ENCODE measurements at places on chromosomes 6 and 20. TPM values are rescaled to one million over a fixed set of nuclear protein-coding genes. Genes with fewer than 3 reads are reported as not detected.

- DNase-seq, result no peak
- peaks cover 44% of the 10 kb centered on the region for H3K4me1 ChIP-seq
- peak overlapping the region; percentile 87 for H3K27ac ChIP-seq
- H3K27me3 ChIP-seq, result no peaks in the 10 kb centered on the region
- H3K4me3 ChIP-seq, result no peak overlapping the region
Measured at GRCh38 chr20:58986286-58986967, 5.4 kb downstream of the NELFCD start.

DNA sequence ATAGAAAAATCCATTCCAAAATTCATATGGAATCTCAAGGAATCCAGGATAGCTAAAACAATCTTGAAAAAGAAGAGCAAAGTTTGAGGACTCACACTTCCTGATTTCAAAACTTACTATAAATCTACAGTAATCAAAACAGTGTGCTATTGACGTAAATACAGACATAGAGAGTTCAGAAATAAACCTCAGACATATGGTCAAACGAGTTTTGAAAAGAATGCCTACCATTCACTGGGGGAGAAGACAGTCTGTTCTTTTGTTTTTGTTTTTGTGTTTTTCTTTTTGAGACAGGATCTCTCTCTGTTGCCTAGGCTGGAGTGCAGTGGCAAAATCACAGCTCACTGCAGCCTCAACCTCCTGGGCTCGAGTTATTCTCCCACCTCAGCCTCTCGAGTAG, 25.3 kb upstream of the PROKR2 start:
- H3K4me1 ChIP-seq, result no peaks in the 10 kb centered on the region
- H3K36me3 ChIP-seq, result no peaks in the 10 kb centered on the region
- DNase-seq, result no peak
- H3K27ac ChIP-seq, result no peak overlapping the region
- peaks cover 18% of the 10 kb centered on the region for H3K27me3 ChIP-seq

GRCh38 chr6:157688960-157689599, 134.0 kb upstream of the SNX9 start:
- DNase-seq, result no peak
- H3K36me3 ChIP-seq, result no peaks in the 10 kb centered on the region
- no peak overlapping the region for H3K4me3 ChIP-seq
- H3K4me1 ChIP-seq, result no peaks in the 10 kb centered on the region

DNA sequence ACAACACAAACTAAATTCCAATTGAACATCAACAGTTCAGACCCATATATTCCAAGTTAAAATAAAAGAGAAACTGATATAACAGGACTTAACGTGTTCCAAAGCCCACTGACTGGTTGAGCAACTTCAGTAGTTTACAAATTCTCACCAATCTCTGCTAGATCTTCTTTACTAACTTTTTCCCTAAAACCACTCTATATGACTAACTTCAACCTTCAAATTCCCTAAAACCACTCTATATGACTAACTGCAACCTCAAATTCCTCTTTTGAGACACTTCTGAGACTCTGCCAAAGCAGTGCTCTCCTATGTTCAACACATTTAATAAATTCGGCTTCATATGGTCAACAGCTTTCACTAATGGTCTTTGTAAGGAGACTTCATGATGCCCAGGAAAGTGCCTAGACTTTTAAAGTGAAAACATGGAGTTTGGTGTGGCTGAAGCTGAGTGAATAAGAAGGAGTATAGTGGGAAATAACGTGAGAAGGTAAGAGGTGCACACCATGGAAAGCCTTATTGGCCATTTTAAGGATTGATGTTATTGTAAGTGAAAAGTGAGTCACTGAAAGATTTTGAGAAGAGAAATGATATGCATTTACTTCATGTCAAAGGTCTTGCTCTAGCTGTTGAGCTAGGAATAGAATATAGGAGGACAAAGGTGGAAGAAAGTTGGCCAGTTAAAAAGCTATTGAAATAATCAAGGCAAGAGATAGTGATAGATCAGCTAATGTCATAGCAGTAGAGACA, 134.0 kb upstream of the HCRTR2 start:
- H3K4me3 ChIP-seq, result no peak overlapping the region
- H3K27ac ChIP-seq, result no peak overlapping the region
- H3K36me3 ChIP-seq, result no peaks in the 10 kb centered on the region
- no peaks in the 10 kb centered on the region for H3K4me1 ChIP-seq

- peaks cover 2% of the 10 kb centered on the region for H3K4me1 ChIP-seq
- no peak overlapping the region for H3K27ac ChIP-seq
- DNase-seq, result peak; percentile 69
- H3K36me3 ChIP-seq, result no peaks in the 10 kb centered on the region
- H3K4me3 ChIP-seq, result no peak overlapping the region
Measured at GRCh38 chr20:19661717-19662636, 96.1 kb upstream of the RIN2 start.

- no peak overlapping the region for H3K4me3 ChIP-seq
- DNase-seq, result no peak
- no peaks in the 10 kb centered on the region for H3K27me3 ChIP-seq
- no peak overlapping the region for H3K27ac ChIP-seq
- H3K4me1 ChIP-seq, result no peaks in the 10 kb centered on the region
- H3K36me3 ChIP-seq, result no peaks in the 10 kb centered on the region
Measured at GRCh38 chr20:11445161-11445560, 472.5 kb upstream of the BTBD3 start.

GRCh38 chr20:63409066-63409833, 48.1 kb upstream of the CHRNA4 start:
- DNase-seq, result no peak
- H3K4me1 ChIP-seq, result peaks cover 4% of the 10 kb centered on the region
- no peak overlapping the region for H3K4me3 ChIP-seq
- H3K27me3 ChIP-seq, result peaks cover 3% of the 10 kb centered on the region
- no peak overlapping the region for H3K27ac ChIP-seq
- H3K36me3 ChIP-seq, result no peaks in the 10 kb centered on the region

GRCh38 chr20:36145877-36146707, 8.4 kb upstream of the EPB41L1 start:
- no peak overlapping the region for H3K4me3 ChIP-seq
- H3K27me3 ChIP-seq, result peaks cover 9% of the 10 kb centered on the region
- no peak for DNase-seq

GRCh38 chr6:121330516-121330915, 3.8 kb downstream of the TBC1D32 start:
- H3K4me1 ChIP-seq, result peaks cover 33% of the 10 kb centered on the region
- no peaks in the 10 kb centered on the region for H3K36me3 ChIP-seq
- no peaks in the 10 kb centered on the region for H3K27me3 ChIP-seq
- no peak overlapping the region for H3K4me3 ChIP-seq

DNA sequence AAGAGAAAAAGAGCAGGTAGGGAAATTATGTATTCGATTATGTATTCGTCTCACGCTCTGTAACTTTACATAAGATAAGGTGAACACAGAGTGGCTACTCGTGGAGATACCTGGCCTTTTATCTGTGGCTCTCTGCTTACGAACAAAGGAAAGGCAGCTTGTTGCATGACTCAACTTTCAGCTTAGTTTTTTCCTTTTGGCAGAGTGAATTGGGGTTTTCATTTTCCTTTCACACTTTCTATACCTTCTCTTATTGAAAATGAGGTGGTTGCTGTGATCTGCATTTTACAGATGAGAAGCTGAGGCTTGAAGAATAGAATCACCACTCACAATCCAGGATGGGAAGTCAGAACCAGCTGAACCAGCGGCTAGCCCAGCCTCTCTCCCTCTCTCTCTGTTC, 13.3 kb upstream of the KCNK15 start:
- H3K27me3 ChIP-seq, result no peaks in the 10 kb centered on the region
- no peak for DNase-seq
- no peak overlapping the region for H3K4me3 ChIP-seq

DNA sequence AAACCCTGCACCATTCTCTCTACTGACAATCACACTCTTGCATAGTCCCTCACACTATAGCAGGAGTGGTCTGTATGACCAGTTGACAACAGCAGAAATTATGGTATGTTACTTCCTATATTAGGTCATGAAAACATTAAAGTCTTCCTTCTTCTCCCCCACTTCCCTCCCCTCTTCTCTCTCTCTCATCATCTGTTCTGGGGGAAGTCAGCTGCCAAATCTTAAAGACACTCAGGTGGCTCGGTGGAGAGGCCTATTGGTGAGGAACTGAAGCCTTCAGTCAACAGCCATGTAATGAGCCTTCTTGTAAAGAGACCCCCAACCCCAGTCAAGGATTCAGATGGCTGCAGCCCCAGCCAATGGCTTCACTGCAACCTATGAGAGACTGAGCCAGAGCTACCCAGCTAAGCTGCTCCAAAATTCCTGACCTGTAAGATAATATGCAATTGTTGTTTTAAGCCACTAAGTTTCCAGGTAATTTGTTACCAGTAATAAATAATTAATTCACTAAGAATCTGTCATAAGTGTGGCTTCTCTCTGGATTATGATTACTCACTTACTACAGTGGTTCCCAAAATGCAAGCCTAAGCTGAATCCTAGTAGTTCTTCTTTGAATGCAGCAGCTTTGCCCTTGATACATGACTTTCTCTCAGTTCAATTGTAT, 11.2 kb upstream of the TSBP1 start:
- no peak for DNase-seq
- H3K27me3 ChIP-seq, result peaks cover 10% of the 10 kb centered on the region
- no peak overlapping the region for H3K27ac ChIP-seq
- no peaks in the 10 kb centered on the region for H3K36me3 ChIP-seq
- H3K4me3 ChIP-seq, result no peak overlapping the region

GRCh38 chr20:51447097-51447764, 95.3 kb downstream of the NFATC2 start:
- no peak for DNase-seq
- no peaks in the 10 kb centered on the region for H3K27me3 ChIP-seq
- peaks cover 46% of the 10 kb centered on the region for H3K4me1 ChIP-seq
- no peak overlapping the region for H3K4me3 ChIP-seq
- peak overlapping the region; percentile 60 for H3K27ac ChIP-seq

DNA sequence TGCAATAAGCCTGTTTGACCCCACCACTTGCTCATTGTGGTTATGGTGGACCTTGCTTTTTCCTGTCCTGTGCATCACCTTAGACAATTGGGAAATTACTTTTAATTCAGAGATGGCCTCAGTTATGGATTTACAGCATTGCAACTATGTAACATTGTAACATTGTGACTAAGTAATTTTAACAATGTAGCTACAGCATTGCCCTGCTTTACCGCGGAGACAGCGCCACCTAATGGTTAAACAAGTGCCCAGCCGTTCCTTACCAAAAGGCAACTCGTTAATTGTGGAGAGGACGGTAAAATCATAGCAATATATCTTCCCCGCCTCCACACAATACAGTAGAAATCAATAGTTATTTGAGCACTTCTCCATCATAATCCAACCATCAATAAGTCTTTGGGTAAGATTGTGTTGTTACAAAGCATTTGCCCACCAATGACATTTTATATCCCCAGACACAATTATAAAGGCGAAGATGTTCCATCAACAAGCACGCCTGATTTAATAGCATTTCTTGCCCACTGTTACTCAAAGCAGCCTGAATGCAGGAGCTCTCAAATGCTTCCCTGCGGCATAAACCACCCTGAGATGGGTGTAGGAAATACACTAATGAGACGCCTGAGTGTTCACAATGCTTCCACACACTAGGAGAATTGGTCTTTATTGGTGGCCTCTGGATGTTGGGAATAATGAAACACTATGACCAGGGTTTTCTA, 93.7 kb downstream of the PROKR2 start:
- H3K36me3 ChIP-seq, result no peaks in the 10 kb centered on the region
- H3K27me3 ChIP-seq, result peaks cover 2% of the 10 kb centered on the region
- H3K4me1 ChIP-seq, result no peaks in the 10 kb centered on the region
- H3K27ac ChIP-seq, result no peak overlapping the region
- no peak overlapping the region for H3K4me3 ChIP-seq

DNA sequence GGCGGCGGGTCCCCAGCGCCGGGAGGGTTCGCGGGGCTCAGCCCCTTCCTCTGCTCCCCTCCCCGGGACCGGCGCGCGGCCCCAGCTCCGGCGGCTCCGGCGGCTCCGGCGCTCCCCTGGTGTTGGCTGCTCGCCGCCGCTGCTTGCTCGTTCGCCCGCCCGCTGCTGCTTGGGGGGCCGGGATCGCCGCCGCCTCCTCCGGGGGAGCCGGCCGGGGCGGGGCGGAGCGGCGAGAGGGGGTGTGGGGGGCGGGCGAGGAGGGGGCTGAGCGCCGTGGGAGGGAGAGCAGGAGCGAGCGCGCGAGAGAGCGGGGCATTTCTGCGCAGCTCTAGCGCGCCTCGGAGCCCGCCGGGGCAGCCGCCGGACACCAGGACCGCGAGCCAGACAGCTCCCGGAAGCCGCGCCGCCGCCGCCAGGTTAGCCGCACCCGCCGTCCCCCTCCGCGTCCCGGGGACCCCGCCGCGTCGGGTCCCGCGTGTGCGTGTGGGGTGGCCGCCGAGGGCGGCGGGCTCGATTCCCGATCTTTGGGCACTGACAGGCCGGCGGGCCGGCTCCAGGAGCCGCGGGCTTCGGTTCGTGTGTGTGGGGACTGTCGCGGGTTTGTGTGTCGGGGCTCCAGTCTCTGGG, 62.0 kb upstream of the EPB41L1 start:
- H3K4me3 ChIP-seq, result peak overlapping the region; percentile 78
- H3K36me3 ChIP-seq, result no peaks in the 10 kb centered on the region

GRCh38 chr6:156425359-156426020, 351.7 kb upstream of the ARID1B start:
- DNase-seq, result no peak
- no peak overlapping the region for H3K4me3 ChIP-seq
- H3K36me3 ChIP-seq, result no peaks in the 10 kb centered on the region
- peaks cover 28% of the 10 kb centered on the region for H3K4me1 ChIP-seq

DNA sequence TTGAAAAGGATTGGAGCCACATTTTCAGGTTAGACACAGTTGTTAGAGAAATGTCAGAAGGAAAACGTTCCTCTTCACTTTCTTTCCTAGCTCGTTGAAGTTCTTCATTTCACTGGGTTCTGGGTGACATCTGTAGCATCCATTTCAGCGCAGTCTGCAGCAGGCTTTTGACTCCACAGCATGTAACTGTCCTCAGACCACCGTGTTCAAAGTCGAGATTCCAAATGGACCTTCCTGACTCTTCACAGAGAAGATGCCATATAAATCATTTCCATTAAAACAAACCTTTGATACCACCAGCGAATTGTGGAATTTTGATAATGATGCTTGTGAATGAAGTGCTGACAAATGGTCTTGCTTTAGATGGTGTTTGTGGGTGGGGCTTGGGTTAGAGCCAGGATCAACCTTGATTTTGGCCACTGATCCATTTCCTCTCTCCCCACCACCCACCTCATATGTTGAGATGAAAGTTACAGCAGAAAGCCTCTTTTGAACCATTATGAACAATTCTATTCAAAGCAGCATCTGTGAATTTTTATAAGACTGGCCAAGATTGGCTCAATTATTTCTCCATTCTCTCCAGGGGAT, 185.3 kb upstream of the PREP start:
- DNase-seq, result no peak
- peaks cover 33% of the 10 kb centered on the region for H3K4me1 ChIP-seq
- H3K4me3 ChIP-seq, result no peak overlapping the region
- H3K27me3 ChIP-seq, result no peaks in the 10 kb centered on the region
- no peak overlapping the region for H3K27ac ChIP-seq

- no peak for DNase-seq
- peaks cover 62% of the 10 kb centered on the region for H3K4me1 ChIP-seq
- no peak overlapping the region for H3K4me3 ChIP-seq
- no peaks in the 10 kb centered on the region for H3K27me3 ChIP-seq
- H3K36me3 ChIP-seq, result peaks cover 56% of the 10 kb centered on the region
Measured at GRCh38 chr6:90131125-90131524, 165.5 kb downstream of the BACH2 start.

- H3K27me3 ChIP-seq, result peaks cover under 1% of the 10 kb centered on the region
- peak overlapping the region; percentile 88 for H3K4me3 ChIP-seq
- peaks cover 18% of the 10 kb centered on the region for H3K4me1 ChIP-seq
- peak; percentile 78 for DNase-seq
Measured at GRCh38 chr6:87473419-87473903, 687 bp downstream of the SLC35A1 start.

GRM1 gene
- not detected for total RNA-seq

IDH3B gene
- 115 TPM for total RNA-seq

UNC93A gene
- total RNA-seq, result not detected

RNF39 gene
- total RNA-seq, result not detected

EYA2 gene
- not detected for total RNA-seq

NSFL1C gene
- 78.1 TPM for total RNA-seq

ZSCAN23 gene
- total RNA-seq, result 1.9 TPM

KCNK17 gene
- not detected for total RNA-seq

TAGAP gene
- total RNA-seq, result 51.0 TPM

SRPK1 gene
- total RNA-seq, result 100 TPM

NTSR1 gene
- 0.14 TPM for total RNA-seq

Measured in activated CD4-positive, alpha-beta T cell treated with anti-CD3 and anti-CD28 coated beads for 36 hours (primary cell).